IMR-90 (cell line): ENCODE measurements at places on chromosomes 11 and 22. TPM values are rescaled to one million over a fixed set of nuclear protein-coding genes. Genes with fewer than 3 reads are reported as not detected.

The BSCL2 gene
- total RNA-seq: 19.4 and 26.2 TPM in 2 replicates

The TRMT2A gene
- total RNA-seq: 12.8 and 22.0 TPM in 2 replicates

The OR8B8 gene
- total RNA-seq: not detected in 2 replicates

The DEUP1 gene
- not detected in 2 replicates for total RNA-seq

The NPAS4 gene
- total RNA-seq: under 0.01 TPM in 1 of 2 replicates, not detected in the other

The CXCR5 gene
- not detected in 2 replicates for total RNA-seq
